ENCODE measurements at places on chromosomes 7 and 10.

DNA sequence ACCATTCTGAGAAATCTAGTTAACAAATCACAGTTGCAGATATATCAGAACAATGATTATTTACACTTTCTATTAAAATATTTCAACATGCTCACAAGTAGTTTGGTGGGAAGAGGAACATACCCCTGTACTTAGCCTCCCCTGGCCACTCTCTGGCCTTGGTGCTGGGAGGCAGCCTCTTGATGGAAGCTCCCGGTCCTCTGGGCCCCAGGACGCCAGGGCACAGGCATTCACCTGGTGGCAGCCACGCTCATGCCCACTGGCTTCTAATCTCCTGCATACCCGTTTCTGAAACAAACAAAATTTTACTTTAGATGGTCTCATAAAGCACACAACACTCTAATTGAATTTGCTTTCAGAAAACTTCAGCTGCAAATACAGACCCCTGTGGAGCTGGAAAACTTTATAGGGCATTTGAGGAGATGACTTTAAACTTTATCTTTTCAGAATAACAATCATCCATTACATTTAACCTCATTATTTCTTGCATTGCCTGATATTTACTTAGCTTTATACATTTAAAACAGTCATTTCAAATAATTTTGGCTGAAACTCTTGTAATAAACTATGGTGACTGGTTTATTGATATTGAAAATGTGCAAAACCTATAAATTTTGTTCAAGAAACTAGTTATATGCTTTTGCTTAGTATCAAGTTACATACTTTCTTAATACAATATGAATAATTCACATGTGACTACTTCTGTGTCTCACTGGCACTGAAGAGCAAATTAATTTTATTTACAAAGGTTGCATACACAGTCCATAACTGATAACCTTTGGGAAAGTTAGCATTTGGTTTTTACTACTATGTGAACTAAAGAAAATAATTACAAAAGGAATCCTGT, 30.8 kb downstream of the C10orf143 start:
- DNase-seq = no peak

DNA sequence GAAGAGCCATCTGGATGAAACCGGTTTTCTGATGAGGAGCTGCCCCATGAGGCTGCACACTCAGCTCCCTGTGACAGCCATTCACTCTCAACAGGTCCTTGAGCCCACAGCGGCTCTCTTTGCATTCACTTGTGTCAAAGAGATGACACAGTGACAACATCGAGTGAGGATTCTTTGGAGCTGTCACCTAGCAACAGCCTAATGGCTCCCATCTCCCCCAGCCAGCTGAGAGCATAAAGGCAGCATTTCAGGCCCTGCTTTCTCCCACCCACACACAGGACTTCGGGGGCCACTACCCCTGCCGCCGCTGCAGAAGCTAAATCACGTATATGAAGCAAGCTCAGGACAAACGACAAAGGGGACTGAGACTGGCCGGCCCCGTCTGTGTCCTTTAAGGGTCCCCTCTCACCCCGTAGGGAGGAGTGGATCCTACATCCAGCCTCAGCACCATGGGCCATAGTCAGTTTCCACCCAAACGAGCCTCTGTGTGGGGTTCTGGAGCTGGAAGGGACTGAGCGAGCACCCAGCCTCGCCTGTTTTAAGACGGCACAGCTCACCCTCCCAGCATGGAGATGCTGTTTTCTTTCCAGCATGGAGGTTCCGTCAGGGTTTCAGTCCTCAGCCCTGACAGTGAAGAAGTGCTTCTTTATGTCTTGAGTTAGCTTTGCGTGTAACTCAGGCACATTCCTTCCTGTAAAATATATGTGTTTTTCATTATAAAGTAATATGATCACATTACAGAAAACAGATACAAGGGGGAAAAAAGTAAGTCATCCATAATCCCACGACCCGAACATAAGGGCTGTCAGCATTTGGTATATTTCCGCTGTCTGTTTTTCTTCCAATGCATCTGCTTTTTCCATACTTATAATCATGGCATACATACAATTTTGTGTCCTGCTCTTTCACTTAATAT, 4.9 kb downstream of the CPA4 start:
- DNase-seq = no peak

DNA sequence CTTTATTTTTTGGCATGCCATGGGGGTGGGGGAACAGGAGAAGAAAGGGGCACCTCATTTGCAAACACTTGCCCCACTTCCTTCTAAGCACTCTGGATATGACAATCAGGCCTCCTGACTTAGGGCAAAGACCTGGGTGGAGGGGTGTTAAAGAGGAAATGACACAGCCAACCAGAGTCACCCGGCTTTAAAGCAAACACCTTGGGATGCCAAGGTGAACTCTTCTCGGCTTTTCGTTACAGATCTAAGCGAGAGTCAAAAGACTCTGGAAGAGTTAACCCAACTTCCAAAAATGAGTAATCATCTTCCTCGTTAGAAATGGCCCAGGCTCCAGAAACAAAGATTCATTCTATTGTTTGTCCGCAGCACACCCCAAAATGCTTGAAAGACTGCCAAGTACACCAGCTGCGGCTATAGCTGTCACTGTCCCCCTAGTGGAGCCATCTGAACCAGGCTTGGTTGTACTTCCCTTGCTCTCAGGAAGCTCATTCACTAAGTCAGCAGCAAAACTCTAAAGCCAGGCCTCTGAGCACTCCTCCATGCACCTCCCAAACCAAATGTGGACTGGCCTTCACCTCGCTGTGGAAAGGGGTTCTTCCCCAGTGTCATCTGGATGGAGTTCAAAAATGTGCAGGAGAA, 24.8 kb downstream of the FAM53B start:
- DNase-seq = no peak

DNA sequence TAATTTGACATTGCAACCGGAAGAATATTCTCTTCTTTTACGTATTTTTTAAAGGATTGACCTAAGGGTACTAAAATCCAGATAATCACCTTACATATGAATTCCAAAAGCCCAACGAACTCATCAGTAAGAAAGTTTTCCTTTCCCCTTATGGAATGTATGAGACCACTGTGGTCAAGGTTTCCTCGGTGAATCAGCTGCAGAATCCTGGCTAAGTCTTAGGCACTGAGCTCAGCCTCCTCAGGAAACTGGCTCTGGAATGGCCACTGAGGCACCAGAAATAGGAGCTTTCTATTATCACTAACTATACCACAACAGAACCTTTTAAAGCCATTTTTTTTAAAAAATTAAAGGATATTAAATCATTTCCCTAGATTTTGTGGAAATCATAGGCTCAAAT, 21.0 kb downstream of the SVIL start:
- no peak for DNase-seq

- DNase-seq = peak; percentile 88
Measured at GRCh38 chr7:130363026-130363847, 17.1 kb upstream of the CPA1 start.

DNA sequence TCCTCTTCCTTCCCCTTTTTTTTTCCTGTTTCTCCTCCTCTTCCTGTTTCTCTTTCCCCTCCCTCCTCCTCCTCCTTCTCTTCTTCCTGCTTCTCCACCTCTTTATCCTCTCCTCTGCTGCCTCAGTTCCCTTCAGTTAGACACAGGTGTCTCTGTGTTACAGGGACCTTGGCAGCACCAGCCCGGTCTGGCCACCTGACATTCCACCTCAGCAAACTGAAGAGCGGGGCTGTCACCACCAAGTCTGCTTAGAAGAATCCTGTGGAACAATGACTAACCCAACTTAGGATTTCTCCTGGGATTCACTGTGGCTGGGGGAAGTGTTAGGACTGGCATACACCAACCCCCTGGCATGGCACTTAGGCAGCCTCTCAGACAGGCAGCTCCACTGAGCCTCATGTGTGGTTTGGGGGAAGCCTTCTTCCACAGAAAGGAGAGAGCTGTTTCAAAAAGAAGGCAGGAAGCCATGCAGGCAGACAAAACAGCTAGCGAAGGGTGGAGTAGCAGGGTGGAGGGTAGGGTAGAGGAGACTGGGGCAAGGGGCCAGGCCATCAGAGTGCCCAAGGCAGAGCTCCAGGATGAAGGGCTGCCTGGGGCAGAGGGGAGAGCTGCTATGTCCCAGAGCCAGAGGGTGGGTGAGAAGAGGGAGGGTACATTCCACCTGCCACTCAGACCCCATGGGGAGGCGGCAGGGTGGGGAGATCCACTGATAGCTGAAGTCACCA, 13.2 kb upstream of the GDF10 start:
- DNase-seq = no peak

- no peak for DNase-seq
Measured at GRCh38 chr7:50854247-50854646, 71.6 kb upstream of the GRB10 start.

GRCh38 chr10:88971221-88972061, 18.9 kb upstream of the ACTA2 start:
- no peak for DNase-seq

DNA sequence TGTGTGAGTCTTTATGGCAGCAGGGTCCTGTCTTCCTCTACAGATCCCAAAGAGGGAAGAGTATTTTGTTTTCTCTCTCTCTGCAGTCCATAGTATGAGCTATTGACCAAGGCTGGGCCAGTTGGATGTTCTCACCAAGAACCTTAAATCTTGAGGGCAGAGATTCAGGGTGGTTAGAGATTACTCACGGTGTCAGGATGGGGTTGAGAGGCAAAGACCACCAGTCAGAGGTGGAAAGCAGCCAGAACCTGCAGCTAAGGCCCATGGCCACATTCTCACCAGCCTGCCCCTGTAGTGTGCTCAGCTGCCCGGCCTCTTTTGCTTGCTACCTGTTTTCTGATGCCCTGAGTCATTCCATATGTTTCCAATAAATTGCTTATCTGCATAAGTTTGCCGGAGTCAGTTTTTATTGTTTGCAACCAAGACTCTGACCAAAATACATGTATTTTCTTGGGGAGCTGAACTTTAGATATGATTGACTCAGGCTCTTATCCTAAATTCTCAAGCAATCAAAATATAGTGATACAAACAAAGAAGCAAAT, 67.0 kb downstream of the MAP3K8 start:
- no peak for DNase-seq

GRCh38 chr7:23700046-23700445, 10.0 kb upstream of the STK31 start:
- no peak for DNase-seq

DNA sequence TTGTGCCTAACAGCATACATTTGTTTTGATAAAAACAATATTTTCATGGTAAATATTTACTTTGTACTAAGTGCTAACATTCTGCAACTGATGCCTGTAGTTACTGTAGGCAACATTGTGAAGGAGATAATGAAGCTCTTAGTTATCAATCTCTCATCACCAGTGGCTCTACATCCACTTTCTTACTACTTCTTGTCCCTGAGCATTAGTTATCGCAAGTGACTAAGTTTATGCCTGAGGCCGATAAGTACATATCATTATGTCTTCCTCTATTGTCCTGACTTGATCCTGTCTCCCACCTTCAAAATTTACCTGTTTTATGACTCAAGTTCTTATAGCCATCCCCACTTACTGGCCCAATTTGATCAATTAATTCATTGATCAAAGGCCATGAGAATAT, 63.6 kb downstream of the MACC1 start:
- no peak for DNase-seq

DNA sequence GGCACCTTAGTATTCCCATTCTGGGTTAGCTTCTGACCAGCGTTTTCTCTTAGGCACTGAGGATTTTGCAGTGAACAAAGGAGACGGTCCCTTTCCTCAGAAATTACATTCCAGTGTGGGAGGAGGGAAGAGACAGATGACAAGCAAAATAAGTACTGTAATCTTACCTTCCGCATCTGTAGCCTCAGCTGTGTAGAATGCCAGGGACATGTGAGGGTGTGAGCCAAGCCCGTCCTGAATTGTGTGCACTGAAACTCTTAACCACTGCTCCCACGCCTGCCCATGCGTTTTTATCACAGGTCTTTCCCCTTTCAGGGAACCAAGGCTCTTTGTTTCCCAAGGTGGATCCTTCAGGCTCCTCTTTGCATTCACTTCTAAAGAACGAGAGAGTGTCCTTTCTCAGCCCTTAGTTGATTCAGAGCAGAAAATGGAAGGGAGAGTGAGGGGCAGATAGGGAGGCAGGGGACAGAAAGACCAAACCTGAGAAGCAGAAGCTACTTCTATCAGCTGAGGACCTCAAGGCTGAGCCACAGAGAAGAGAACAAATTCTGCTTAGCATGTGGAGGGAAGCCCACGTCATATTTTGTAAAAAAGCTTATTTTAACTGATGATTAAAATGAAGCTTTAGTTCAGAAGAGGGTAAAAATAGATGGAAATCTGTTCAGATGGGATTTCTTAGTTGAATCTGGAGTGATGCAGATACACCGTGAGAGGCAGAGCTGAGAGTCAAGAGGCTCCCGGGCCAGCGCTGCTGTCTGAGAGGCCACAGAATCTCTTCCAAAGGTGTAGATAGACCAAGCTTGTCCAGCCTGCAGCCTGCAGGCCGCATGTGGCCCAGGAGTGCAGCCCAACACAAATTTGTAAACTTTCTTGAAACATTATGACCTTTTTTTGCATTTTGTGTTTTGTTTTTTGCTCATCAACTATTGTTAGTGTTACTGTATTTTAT, 122.5 kb downstream of the CCNY start:
- DNase-seq = no peak

GRCh38 chr10:33421789-33422462, 87.5 kb upstream of the NRP1 start:
- DNase-seq = peak; percentile 41

DNA sequence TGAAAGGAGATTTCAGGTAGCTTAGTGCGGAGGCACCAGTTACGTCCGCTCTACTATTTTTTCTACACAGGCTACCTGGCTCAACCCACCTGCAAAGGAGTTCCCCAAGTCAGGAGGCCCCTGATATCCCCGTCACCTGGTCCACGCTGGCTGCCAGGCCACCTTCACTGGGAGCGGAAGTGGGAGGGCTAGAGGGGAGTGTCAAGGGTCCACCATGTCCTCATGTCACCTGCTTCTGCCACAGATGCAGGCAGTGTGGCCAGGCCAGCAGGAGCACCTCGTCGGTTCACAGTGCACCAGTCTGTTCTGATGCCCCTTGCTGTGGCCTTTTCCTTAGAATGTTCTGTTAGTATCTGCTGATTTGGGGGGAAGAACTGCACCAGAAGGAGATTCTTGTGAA, 16.9 kb downstream of the NOM1 start:
- no peak for DNase-seq

DNA sequence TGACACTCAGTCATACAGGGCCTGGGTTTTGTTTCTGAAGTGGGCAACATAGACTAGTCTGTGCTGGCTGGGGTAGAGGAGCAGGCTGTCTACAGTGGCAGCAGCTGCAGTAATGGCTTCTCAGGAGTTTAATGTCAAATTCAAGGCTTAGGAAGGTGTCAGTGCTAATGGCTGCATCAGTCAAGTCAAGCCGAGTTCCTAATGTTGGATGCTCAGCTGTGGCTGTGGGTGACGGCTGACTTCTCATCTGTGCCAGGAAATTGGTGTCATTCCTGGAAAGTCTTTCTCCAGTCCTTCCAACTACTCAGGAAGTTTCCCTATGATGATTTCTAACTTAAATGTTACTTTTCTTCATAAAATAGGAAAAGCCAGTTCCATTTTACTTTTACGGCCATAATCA, 468.1 kb upstream of the IGFBP3 start:
- no peak for DNase-seq

GRCh38 chr7:156947120-156947843, 2.2 kb upstream of the NOM1 start:
- no peak for DNase-seq

GRCh38 chr7:105806592-105807447, 69.6 kb downstream of the ATXN7L1 start:
- DNase-seq = no peak

Data from HS-27A (cell line).